ENCODE measurements at places on chromosomes 5 and 9.

GRCh38 chr5:91925249-91925648 lies 542.1 kb upstream of the ARRDC3 start:
- DNase-seq, result no peak

DNA sequence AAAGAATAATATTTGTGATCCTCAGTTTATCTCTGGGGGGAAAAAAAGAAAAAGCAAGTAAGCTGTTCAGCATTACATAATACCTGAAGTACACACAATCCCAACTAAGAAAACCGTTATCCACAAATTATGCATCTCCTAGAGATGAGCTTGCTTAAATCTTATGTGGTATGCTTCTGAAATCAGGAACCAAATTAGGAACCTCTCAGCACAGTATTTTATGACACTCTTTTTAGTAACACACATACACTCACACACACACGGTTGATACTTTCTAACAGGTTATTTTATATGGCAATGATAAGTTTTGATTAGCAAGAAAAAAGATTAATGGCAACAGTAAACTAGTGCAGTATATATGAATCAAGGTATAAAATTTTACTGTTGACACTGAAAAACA lies 1.2 kb upstream of the ZNF510 start:
- DNase-seq, result no peak

DNA sequence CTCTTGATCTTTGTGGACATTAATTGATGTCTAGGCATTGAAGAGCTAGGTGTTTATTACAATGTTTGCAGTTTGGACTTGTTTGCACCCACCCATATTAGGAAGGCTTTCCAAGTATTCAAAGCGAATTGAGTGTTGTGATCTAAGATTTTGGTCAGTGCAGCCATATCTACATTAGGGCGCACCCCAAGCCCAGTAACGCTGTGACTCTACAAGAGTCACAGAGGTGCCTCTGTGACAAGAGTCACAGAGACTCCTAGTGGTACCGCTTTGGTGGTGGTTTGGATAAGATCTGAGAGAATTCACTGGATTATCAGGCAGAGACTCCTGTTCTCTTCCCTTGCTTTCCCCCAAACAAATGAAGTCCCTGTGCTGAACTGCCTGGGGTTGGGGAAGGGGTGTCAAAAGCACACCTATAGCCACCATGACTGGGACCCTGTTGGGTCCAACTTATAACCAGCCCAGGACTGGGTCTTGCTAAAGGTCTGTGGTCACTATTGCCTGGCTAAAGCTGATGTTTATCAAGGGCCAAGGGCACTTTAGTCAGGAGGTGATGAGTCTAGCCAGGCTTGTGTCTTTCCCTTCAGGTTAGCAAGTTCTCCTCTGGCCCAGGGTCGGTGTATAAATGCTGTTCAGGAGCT lies 114.1 kb upstream of the RIOK2 start:
- no peak for DNase-seq

GRCh38 chr9:112856200-112856599 lies 34.5 kb downstream of the SLC46A2 start:
- no peak for DNase-seq

DNA sequence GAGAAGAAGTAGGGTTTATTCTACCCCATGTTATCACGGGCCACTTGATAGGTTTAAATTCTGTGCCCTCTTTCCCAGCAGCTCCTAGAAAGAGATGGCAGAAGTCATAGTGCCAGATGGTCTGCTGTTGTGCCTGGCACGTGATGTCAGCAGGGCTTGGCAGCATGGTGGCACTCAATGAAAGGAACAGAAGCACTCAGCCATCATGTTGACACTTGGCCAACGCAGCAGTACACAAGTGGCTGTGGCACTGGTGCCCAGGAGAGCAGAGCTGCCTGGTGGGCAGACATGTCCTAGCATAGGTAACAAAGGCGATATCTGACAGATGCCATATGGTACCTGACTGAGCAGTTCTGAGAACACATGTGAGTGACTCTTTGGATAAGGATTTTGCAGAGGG lies 796.4 kb upstream of the ACO1 start:
- no peak for DNase-seq

GRCh38 chr9:136098210-136098609 lies 3.1 kb upstream of the NACC2 start:
- DNase-seq, result no peak

DNA sequence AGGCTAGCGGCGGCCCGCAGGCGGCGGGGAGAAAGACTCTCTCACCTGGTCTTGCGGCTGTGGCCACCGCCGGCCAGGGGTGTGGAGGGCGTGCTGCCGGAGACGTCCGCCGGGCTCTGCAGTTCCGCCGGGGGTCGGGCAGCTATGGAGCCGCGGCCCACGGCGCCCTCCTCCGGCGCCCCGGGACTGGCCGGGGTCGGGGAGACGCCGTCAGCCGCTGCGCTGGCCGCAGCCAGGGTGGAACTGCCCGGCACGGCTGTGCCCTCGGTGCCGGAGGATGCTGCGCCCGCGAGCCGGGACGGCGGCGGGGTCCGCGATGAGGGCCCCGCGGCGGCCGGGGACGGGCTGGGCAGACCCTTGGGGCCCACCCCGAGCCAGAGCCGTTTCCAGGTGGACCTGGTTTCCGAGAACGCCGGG lies 253 bp downstream of the SLC12A2 start:
- no peak for DNase-seq

DNA sequence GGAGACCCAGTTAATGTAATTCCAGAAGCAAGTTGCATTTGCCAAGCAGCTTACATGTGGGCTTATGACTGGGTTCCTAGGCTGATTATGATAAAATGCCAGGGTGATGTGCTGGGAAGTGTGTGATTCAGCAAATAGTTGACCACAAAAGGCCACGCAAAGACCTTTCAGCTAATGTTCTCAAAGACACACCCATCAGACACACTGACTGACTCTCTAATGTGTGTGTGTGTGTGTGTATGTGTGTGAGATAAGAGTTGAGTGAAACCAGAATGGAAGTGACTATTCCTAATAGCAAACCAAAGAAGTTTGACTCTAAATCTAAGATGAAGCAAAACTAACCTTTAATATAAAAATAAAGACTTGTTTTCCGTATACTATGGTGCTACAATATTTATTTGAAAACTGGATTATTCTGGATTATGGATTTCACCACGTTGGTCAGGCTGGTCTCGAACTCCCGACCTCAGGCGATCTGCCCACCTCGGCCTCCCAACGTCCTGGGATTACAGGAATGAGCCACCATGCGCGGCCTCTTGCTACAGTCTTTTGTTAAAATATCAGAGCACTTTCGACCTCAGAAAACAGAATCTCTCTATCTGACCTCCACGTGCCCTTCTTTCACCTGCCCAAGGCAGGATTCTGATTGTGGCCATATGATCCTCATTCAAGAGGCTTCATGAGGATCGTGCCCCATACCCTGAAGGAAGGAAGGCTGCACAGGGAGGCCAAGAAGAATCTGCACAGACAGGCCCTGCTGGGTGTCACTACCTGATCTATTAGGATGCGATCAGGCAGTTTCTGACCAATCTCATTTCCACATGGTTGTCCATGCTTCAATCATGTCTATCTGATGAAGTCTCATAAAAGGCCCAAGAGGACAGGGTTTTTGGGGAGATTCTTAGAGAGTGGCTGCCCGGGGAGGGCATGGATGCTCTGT lies 75.6 kb downstream of the USP20 start:
- DNase-seq, result no peak

Measured in activated T-cell treated with anti-CD3 and anti-CD28 coated beads, Interleukin-2, amount 50 U/mL, for 1 hour (primary cell).